Activated CD4-positive, CD25-positive, alpha-beta regulatory T cell treated with anti-CD3 and anti-CD28 coated beads, Interleukin-2, amount 50 U/mL, for 16 hours (primary cell): ENCODE measurements at places on chromosomes 16 and 17.

DNA sequence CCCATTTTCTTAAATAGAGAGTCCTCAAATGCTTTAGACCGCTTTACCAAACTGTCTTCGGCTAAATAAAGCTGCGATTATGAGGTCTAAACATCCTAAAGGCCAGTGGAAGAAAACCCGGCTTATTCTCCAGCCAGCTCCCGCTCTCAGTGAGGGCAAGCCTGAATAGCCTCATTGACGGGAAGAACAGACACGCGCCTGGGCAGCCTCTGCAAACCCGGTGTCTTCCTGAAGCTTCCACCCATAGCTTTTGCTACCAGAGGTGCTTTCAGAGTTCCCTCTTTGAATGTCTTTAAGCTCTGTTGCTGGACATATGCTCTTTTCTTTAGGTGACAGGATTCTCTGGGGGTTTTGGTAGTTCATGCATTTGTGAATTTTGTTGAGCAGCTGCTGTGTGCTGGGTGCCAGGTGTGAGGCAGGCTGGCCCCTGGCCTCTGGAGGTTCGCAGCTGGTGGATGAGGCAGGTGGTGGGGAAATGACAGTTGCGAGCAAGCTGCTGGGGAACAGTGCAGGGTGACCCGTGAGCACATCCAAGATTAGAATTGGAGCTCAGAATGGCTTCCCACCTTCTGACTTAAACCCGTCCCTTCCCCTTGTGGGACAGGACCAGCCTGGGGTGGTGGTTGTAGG is 44.7 kb downstream of the CRISPLD2 start:
- no peak for DNase-seq

DNA sequence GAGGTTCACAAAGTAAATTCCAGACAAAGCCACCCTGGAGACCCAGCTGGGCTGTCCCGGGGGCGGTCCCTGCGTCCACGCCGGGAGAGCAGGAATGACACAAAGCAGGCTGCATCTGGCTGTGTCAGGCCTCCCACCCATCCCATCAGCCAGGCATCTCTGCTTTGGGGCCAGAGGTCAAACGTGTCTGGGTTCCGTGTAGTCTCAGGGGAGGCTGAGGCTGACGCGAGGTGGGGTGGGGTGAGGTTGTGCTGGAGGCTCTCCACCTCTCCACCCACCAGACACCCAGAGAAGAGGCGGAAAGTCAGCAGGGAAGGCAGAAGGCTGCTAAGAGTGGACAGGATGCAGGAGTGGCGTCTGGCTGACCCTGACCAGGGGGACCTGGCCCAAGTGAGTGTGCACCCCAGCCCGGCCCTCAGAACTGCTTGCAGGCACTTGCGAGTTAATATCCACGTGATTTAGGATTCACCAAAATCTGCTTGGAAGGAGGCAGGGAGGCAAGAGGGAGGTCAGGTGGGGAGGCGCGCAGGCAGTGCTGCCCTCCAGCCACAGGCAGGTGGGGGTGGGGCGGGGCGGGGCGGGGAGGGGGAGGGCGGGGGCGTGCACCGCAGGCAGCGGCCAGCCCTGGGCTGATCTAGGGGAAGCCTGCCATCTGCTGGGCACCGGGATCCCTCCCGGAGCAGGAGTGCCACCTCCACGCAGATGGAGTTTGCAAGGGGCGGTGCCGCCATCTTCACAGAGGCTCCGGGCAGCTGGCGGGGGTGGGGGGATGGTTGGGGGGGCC is 44.3 kb downstream of the TBC1D16 start:
- DNase-seq = peak; percentile 60

DNA sequence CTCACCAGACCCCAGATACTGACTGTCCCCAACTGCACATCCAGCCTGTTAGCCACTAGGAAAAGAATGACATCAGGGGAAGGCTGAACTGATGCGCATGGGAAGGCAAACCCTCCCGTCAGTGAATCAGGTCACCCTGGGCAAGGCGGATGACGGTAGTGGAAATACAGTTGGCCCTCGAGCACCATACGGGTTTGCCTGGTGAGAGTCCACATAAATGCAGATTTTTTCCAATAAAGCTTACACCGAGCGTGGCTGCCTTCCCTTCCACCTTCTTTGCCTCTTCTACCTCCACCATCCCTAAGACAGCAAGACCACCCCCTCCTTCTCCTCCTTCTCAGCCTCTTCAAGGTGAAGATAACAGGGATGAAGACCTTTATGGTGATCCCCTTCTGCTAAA is 236.1 kb upstream of the TNRC6C start:
- DNase-seq = no peak

- peak; percentile 33 for DNase-seq
Measured at GRCh38 chr17:28896884-28897768, at the start of gene FLOT2. FLOT2 (minus strand) TSS chr17:28897733; CDS start chr17:28897574, 159 bp downstream.

DNA sequence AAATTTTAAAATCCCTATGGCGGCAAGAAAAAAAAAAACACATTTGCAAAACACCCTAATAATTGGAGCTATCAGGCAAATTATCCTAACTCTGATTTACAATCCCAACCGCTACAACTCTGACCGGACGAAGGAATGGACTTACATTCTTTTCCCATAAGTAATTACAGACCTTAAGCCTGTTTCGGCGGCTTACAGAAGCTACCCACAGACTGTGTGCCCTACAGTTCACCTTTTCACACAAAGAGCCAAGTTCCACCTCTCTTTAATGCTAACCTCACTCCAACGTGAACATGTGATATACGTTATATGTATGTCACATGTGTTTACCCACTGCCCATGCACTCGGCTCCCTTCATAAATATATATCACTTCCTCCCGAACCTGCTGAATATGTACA is 8.7 kb upstream of the MEAK7 start:
- DNase-seq = no peak

DNA sequence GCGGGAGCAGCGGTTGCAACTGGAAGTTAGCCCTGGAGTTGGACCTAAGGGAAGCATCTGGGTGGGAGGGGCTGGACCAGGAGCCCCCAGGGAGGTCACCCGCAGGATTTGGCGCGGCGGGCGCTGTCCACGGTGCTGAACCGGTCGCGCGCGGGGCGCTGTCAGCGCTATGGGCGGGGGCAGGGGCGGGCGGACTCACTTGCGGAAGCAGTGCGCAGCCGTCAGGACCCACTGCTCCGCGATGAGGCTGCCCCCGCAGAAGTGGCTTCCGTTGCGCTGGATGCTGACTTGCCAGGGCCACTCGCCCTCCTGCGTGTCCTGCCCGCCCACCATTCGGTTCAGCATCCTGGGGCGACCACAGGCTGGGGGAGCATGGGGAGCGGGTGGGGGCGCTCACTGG is 4.5 kb downstream of the PRSS27 start:
- DNase-seq = peak; percentile 68

GRCh38 chr17:49776551-49777300 is 11.8 kb upstream of the KAT7 start:
- no peak for DNase-seq

DNA sequence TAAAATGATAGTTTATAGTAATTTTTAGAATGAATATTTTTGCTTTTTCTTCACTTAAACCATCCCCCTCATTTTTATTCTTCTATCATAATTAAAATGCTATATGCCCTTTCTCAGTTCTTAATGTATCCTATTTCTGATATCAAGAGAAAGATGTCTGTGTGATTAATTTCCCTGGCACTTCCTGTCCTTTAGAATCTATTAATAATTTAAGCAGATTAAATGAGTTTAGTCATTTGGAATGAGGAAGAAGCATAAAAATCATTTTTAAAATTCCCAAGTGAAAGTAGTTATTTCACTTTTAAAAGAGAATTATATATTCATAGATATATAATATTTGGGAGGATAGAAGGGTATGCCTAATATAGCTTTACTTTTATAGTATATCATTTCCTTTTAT is 27.8 kb upstream of the CDR2 start:
- DNase-seq = no peak

GRCh38 chr17:36578671-36579070 is 13.0 kb upstream of the DHRS11 start:
- DNase-seq = no peak

DNA sequence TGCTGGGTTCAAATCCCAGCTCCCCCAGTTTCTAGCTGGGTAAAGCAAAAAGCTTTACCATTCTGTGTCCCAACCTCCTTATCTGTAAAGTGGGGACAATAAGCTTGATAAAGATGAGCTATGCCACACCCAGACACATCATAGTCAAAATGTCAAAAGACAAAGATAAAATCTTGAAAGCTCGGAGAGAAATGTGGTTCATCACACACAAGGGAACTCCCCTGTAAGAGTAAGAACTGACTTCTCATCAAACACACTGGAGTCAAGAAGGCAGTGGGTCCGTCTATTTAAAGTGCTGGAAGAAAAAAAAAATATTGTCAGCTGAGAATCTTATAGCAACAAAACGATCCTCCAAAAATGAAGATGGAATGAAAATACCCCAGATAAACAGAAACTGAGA is 25.3 kb downstream of the CACNG5 start:
- DNase-seq = no peak

- DNase-seq = no peak
Measured at GRCh38 chr17:55883149-55883548, 132.3 kb downstream of the PCTP start.

DNA sequence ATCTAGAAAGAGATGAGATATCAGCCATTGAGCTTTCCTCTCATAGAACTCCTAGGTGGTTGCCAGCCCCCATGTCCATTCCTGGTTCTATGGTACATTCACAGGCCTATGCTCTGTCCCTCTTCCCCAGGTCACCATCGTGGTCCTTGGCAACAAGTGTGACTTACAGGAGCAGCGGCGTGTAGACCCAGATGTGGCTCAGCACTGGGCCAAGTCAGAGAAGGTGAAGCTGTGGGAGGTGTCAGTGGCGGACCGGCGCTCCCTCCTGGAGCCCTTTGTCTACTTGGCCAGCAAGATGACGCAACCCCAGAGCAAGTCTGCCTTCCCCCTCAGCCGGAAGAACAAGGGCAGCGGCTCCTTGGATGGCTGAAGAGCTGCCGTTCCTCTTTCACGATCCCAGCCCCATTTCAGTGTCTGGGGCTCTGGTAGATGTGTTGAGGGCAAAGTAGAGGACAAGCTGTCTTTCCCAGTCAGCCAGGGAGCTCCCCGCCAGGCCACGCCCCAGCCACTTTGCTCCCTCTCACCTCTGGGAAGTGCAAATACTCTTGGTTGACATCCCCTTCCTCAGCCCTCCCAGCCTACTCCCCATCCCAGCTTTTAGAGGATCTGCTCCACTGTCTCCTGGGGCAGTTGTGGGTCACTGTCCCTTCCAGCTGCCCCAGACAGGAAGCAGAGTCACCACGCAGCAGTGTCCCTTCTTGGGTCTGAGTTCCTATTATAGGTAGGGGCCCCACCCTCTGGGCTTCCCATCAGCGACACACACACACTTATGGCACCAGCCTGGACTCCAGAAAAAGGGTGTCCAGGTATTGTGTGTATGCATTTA is 3.8 kb downstream of the NKIRAS2 start:
- DNase-seq = no peak

- no peak for DNase-seq
Measured at GRCh38 chr16:30369938-30370455, 297 bp downstream of the TBC1D10B start.

DNA sequence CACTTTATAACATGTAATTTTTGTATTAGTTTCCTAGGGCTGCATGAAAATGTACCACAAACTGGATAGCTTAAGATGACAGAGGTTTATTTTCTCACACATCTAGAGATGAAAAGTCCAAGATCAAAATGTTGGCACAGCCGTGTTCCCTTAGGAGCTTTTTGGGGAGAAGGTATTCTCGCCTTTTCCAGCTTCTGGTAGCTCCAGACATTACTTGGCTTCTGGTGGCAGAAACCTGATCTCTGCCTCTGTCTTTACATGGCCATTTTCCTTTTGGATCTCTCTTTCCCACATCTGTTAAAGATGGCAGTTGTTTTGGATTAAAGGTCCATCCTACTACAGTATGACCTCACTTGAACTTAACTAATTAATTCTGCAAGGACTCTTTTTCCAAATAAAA is 885.7 kb upstream of the CDH8 start:
- no peak for DNase-seq

DNA sequence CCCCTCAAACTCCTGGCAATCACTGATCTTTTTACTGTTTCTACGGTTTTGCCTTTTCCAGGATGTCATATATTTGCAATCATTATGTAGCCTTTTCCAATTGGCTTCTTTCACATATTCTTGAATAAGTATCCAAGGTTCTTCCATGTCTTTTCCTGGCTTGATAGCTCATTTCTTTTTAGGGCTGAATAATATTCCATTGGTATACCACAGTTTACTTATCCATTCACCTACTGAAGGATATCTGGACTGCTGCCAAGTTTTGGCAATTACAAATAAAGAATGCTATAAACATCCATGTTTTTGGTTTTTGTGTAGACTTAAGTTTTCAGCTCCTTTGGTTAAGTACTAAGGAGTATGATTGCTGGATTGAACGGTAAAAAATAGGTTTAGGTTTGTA is 16.0 kb downstream of the GPATCH8 start:
- no peak for DNase-seq

- DNase-seq = no peak
Measured at GRCh38 chr17:57275071-57275764, 18.9 kb downstream of the MSI2 start.

DNA sequence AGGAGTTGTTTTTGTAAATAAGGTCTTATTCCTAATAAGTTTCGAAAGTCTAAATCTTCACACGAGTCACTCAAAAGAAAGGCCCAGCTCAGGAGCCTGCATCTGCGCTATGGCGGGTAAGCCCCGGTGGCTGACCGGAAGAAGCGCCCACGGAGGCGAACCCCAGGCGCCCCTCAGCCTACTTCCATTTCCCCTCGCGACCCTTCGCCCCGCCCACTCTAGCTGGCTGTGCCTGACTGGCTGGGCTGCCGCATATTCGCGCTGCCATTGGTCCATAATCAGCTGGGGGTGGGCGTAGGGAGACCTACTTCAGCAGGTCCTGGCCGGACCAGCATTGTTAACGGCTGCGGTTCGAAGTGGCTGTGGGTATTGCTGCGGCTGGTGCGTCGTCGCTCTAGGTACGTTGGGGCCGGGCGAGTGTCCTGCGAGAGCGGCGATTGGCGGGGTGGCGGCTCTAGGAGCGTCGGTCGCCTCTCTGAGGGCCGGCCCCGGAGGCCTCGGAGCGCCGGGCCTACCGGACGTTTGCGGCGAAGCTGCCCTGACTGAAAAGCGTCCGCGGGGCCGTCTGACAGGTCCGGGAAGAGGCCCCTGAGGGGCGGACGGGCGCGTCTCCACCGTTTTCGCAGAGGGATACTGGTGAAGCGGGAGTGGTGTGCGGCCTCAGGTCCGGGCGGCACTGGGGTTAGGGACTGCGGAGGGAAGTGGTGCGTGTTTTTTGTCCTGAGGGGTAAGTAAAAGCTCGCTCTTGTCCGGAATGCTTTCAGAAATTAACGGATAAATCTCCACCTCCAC is at the start of gene ATF7IP2:
TSS of gene ATF7IP2 (plus strand) at position 337 of the 792 bp plus-strand sequence. CDS start 44,560 bp downstream, outside the sequence.
- peak; percentile 76 for DNase-seq

GRCh38 chr17:49880291-49881053 is 32.6 kb upstream of the TAC4 start:
- DNase-seq = peak; percentile 20
